ENCODE measurements at places on chromosomes 3 and 15.

DNA sequence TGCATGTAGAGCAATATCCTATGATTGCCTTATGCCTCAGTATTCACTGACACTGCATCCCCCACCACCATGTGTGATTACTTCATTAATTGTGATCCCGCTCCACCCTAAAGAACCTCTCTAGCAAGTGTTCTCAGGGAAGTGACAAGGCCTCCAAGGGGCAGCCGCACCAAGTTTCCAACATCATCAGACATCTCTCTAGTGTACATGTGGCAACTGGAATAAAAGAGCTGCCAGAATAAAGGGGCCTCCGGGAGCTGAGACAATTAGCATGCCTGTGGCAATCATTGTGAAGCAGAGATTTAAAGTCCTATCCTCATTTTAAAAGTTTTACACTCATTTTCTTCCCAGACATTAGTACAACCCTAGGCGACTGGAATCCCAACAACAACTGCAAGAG lies 902.1 kb upstream of the SEMA6D start:
- DNase-seq: no peak

GRCh38 chr3:68006646-68007045 lies 352.2 kb upstream of the SUCLG2 start:
- no peak for DNase-seq

DNA sequence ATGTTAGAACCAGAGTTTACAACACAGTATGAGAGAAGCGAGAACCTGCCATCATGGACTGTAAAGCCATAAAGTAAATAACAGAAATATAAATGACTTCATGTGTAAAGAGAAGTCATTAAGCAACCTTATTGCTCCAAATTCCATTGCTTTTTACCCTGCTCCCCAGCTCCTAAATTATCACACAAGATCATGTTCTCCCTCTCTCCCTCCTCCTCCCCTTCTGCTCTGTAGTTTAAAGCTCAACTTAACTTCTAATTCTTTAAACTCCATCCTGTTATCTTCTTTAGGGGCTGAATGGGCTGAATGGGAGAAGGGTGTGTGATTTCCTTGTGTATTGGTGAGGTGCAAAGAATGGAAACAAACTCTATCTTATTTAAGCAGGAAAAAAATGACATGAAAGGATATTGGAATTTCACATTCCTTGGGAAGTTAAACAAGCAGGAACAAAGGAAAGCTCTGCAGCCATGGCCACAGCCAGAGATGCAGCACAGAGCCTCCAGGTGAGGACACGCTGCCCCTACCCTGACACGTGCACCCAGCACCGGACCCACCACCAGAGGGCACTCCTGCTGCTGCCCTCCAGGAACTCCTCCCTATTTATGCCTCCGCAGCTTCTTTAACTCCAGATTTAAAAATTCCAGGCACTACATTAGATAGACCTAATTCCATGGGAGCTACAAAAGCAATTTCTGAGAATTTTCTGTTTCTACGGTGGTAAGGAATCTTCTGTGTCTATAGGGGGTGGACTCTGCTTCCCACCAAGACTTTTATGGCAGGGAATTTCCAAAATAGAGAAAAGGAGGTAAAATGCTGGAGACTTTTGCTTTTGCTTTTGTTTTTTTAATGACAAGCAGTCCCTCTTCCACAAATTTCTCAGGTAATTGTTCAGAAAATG lies 76.9 kb upstream of the ABI3BP start:
- DNase-seq: peak; percentile 24

- no peak for DNase-seq
Measured at GRCh38 chr3:65168547-65168946, 480.7 kb upstream of the ADAMTS9 start.

DNA sequence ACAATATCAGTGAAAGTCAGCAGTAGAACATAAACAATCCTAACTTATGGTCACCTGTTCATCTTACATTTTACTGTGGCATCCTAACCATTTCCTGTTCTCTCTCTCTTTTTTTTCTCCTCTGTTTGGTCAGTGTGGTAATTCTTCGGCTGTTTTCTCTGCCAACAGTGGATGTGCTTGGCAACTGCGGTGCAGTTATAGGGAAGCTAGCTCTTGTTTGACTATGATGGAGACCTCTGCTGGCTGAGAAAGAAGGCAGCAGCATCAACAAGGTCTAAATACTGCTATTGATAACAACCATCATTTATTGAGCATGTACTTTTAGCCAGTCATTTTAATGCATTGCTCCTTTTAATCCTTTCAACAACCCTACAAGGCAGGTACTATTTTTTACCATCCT lies 723 bp upstream of the DRD3 start:
- peak; percentile 2 for DNase-seq

- DNase-seq: no peak
Measured at GRCh38 chr3:212432-212831, 15.9 kb downstream of the CHL1 start.

DNA sequence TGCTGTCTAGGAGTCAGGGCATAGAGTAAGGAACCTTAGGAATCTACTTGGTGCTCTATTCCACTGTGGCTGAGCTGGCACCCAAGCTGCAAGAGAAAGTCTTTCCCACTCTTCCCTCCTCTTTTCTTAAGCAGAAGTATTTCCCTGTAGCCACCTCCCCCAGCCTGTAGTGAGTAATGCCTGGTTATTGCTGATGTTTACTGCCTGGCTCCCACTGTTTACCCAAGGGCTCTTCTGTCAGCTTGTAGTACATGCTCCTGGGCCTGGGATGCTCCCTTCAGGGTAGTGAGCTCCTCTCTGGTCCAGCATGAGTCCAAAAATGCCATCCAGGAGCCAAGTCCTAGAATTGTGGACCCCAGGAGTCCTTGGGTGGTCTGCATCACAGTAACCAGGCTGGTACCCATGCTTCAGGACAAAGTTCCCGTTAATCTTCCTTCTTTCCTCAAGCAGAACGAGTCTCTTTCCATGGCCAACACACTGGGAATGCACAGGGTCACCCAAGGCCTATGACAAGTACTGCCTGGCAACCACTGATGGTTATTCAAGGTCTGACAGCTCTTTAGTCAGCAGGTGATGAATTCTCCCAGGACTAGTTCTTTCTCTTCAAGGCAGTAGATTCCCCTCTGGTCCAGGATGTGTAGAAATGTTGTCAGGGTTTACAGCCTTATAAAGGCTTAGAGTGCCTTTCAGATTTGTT lies 17.6 kb downstream of the GALK2 start:
- DNase-seq: no peak

GRCh38 chr3:141561426-141562034 lies 74.7 kb downstream of the RASA2 start:
- DNase-seq: peak; percentile 80

DNA sequence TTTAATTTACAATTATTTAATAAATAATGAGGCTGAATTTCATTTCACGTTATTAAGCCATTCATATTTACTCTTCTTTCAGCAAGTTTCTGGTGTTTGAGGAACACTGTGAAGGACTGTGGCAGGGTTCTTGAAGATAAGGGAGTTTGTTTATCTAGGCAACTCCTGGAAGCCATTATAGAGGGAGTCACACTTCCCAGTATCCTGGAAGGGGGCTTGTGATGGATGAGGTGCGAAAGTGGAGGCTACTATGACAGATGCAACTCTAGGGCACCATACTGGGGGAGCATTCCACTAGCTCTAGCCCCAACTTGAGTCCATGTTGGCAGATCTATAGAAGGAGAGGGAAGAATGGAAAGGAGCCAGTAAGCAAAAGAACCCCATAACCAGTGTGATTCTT lies 14.4 kb downstream of the CNOT10 start:
- no peak for DNase-seq

DNA sequence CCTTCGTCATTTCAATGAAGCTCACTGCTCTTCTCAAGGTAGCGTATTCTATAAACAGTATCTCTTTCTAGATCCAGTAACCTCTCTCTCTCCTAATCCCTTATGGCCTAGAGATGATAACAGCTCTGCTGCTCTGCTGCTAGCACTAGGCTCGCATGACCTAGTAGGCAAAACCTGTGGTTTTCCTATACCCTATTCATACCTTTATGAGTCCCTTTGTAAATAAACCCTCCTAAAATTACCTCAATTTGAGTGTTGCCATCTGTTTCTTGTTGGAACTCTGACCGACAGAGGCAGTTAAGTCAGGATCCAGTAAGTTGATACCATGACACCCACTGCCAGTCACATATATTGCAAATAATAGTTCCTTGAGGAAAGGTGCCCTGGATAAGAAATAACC lies 7.3 kb downstream of the CCDC14 start:
- no peak for DNase-seq

DNA sequence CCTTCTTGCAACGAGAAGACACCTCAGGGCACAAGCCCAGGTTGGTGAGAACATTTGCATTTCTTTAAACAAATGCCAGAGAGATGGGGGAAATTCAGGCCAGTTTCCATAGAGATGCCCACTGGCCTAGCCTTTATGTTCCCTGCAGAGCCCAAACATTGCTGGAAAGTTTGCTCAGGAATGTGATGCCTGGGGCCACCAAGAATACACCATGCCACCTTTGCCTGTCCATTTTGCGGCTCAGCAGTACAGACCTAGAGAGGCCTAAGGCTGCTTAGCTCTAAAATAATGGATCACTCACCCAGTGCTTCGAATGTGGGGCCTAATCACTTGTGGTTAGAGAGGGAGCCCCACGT lies 210.0 kb downstream of the RPLP1 start:
- no peak for DNase-seq

DNA sequence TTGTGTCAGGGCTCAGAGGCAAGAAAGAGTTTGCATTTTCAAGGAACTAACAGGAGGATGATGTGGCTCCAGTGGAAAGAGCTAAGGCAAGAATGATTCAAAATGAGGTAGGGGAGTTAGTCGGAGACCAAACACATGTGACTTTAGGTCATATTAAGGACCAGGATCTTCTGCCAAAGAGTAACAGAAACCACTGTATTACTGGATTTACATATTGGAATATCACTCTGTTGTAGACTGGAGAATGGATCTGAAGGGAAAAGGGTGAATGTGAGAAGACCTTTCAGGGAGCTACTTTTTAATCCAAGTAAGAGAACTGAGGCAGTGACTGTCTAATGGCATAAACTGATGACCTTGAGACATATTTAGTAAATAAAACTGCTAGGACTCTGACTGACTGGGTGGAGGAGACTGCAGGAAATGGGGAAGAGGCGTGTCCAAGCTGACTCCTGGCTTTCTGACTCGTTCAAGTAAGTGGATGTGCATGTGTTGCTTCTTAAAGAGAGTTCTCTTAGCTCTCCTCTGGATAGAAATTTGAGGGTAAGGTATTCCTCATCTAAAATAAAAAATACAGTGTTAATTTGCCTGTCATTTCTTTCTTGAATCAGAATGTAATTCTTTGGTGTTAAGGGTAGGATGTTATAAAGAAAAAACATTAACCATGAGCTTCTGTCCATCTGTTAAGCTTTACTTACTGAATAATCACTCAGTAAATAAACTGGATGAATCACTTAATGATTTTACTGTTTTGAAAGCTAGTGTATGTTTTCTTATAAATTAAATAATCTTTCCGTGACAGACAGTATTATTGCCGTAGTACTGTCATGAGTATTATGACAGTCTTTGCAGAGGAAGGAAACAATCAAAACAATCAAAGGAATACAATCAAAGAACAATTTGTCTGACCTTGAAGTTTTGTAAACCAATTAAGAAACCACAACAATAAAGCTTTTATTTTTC lies 58.3 kb upstream of the CFAP20DC start:
- DNase-seq: no peak

- peak; percentile 43 for DNase-seq
Measured at GRCh38 chr3:42067326-42067725, 23.8 kb upstream of the TRAK1 start.

- DNase-seq: no peak
Measured at GRCh38 chr3:149080699-149081091, 5.6 kb downstream of the HLTF start.

GRCh38 chr3:169133178-169134161 lies 530.0 kb downstream of the MECOM start:
- DNase-seq: no peak

- no peak for DNase-seq
Measured at GRCh38 chr15:38538328-38539007, 26.1 kb downstream of the RASGRP1 start.

GRCh38 chr3:177887475-177887874 lies 648.8 kb upstream of the KCNMB2 start:
- DNase-seq: no peak

GRCh38 chr15:58549785-58550074 lies 117.9 kb downstream of the LIPC start:
- DNase-seq: no peak

DNA sequence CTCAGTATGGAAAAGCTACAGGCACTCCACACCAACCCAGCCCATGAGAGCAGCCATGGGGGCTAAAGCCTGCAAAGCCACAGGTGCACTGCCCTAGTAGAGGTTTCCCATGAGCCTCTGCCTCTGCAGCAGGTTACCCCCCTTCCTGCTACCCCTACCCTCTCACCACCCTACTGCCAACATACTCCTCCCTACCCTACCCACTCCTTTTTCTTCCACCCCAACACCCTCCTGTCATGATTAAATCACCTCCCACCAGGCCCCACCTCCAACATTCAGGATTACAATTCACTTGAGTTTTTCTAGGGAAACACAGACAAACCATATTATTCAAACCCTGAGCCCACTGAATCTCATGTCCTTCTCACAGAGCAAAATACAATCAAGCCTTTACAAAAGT lies 88.4 kb downstream of the LMLN start:
- DNase-seq: no peak

DNA sequence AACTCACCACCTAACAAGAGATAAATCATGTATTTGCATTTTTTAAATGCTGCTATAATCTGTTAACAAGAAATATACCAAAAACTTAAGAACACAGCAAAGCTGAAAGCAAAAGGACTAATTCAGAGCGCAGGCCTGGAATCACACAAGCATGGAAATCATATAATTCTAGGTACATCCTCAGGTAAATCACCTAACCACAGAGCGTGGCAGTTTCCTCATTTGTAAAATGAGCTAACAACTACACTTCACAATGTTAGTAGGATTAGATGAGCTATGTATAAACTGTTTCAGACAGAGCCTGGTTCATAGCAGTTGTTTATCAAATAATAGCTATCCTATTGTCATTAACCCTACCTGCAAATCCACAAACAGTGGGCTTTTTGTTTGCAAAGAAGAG lies 146.4 kb downstream of the ERC2 start:
- DNase-seq: no peak

DNA sequence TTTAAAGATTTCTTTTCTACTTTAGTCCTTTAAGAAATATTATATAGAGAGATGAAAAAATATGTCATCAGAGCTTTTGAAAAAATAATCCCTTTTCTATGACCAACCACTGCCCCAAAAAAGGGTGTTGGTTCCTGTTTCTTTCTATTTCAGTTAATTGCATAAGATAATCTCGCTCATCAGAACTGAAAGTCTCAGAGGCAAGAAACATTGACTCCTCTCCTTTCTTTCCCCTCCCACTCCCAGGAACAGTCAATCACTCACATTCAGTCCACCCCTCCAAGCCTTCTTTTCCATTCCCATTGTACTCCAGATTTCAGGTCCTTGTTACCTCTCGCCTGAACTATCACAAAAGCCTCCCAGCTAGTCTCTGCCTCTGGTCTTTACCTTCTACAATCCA lies 153.7 kb upstream of the ABI3BP start:
- DNase-seq: no peak

- DNase-seq: no peak
Measured at GRCh38 chr15:52635908-52636307, 43.3 kb downstream of the ATOSA start.

DNA sequence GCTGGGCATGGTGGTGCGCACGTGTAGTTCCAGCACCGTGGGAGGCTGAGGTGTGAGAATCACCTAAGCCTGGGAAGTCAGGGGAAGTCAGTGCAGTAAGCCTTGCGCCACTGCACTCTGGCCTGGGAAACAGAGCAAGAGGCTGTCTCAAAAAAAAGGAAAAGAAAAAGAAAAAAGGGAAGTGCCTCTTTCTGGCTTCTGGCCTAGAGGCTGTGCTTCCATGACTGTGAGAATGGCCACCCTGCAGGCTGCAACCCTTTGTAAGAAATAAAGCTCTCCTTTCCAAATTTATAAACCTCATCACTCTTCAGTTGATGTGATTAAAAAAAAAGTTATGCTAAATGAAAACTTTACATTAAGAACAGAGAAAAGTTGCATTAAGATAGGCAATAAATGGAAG lies 774.3 kb downstream of the TUSC7 start:
- no peak for DNase-seq

Measured in CD4-positive, alpha-beta T cell treated with Interleukin-1 beta for 1 hour (primary cell).